ENCODE measurements at places on chromosomes 2 and 18.

- DNase-seq, result no peak
Measured at GRCh38 chr18:13465124-13465446, 246.5 kb downstream of the LDLRAD4 start.

DNA sequence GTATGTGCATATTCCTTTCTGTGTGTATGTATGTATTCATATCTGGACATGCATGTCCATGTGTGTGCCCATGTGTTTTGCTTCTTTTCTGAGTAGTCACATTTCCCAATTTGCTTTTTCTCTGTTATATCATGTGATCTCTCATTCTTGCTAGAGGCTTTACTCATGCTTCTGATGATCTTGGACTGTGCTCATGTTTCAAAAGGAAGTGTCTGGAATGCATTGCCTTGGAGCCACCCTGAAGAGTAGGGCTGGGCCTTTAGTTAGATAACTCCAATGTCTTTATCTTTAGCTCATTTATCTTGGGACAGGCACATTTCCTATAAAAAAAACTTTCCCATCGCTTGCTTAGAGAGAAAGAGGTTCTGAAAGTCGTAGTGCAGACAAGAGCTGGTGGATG is 859.2 kb downstream of the CNTNAP5 start:
- no peak for DNase-seq

DNA sequence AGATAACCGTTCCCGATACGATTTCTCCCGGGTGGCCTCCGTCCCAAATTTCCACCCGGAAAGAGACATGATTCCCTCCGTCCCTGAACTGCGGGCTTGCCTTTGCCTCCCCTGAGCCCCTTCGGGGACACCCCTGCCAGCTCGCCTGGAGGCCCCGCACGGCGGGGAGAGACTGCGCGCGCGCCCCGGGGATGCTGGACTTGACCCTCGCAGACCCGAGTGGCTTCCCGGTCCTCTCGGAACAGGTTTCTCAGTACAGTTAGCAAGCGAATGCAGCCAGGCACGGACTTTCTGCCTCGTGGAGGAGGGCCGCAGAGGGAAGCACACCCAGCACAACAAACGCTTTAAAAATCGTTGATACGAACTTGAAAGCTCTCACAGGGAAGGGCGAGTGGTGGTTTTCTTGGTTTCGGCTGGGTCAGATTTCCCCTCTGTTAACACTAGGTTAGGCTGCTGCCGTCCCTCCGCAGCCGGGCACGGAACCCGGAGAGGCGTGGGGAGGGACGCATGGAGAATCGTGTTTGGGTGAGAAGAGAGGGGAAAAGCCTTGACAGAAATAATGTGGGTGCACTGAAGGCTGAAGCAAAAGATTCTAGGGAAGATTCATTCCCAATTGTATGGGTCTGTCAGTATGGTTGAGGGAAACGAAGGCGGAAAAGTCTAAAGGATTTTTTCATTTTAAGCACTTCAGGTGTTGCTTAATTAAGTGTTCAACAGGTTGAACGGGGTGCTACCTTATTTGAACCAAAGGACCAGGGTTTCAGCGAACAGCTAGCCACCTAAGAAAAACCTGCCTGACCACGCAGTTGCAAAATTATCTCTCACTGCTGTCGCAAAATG is 916 bp downstream of the TNFRSF11A start:
- DNase-seq, result no peak

DNA sequence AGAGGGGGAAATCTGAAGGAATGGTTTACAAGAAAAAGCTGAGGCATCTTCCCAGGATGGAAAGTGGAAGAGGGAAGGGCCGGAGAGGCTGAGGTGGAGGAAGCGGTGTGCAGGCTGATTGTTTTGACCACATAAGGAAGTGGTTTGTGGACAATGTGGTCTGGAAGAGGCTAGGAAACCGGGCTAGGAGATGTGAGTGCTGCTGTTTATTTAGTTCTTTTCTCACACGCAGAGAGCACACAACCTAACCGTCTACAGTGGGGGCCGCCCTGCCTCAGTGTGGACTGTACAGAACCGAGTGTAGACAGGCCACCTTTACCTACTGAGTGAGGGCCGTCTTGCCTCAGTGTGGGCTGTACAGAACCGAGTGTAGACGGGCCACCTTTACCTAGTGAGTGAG is 251.7 kb upstream of the PXDN start:
- DNase-seq, result no peak

DNA sequence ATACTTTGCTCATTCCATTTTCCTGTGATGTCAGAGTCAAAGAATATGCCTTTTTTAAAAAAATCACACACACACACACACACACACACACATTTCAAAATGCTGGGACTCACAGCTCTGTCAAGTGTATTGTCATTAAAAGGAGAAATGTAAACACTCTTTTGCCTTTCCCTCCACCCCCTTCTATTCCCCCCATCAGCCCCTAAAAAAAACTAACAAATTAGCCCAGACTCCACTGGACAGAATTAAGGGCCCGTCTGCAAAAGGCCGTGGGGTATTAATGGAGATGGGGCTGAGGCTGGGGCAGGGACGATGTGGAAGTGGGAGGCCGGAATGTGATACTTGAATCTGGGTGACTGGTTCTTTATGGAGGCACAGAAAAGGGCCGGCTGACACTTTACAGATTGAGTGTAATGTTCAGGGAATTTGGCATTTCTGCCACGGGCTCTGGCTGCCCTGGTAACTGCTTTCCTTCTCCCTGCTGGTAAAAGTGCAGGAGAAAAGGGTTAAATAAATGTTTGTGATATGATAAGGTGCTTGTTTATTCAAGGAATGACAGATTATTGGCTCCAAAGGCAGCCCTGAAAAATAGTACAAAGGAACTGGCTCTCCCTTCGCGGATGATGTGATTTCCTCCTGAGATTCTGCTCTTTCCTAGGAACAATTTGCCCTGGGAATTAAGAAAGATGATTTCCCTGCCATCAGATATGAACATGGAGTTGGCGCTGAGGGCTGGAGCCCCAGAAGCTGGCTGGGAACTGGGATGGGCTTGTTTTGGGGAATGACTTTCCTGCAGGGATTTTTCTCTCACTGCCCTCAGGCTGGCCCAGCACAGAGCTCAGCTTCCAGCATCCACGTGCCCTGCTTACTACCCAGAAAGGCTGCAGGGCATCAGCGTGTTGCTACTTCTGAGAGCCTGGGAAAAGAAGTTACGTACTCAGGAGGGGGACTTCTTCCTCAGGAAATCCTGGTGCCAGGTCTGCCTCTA is 52.8 kb upstream of the CTAGE1 start:
- no peak for DNase-seq

DNA sequence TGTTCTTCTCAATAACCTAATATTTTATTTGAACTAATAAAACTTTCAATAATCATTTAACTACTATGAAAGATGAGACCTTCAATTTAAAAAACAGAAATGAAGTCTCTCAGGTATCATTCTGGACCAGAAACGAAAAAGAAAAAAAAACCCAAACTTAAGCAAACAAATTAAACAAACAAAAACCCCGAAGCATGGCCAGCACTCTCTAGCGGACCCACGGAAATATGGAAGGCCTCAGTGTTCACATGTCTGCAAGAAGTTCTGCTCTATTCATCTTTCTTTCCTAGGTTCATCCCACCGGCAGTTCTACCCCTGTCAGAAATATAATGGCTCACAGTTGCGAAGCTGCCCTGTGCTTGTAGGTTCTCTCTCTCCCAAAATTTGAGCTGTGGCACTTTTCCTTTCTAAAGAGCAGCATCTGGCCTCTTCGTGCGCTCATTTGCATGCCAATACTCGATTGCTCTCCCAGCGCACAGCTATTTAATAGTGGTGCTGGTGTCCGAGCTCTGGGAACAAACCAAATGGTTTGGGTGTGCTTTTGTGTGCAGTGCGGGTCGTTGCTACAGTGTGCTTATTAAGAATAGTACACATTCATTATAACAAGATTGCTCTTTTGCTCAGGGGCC is 129.0 kb upstream of the ZEB2 start:
- no peak for DNase-seq

DNA sequence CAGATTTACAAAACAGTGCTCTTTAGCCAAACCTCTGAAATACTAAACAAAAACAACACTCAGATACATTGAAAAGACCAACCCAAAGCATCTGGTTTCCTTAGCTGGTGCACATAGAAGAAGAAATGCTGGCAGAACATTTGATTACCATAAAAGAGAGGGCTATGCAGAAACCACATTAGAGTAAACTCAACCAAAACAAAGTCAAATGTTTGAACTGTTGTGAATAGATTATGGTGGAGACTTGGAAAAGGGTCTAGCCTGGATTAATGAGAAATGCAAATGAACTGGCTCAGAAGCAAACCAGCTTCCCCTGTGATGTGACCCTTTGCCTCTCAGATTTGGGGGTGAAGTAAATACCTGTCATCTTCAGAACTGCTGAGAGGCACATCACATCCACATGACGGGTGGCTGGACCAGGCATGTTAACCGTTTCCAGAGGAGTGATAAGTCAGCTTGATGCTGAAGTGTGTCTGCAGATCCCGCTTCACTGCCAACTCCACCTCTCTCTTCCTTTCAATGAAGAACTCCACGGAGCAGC is 153.0 kb downstream of the NRP2 start:
- DNase-seq, result no peak

DNA sequence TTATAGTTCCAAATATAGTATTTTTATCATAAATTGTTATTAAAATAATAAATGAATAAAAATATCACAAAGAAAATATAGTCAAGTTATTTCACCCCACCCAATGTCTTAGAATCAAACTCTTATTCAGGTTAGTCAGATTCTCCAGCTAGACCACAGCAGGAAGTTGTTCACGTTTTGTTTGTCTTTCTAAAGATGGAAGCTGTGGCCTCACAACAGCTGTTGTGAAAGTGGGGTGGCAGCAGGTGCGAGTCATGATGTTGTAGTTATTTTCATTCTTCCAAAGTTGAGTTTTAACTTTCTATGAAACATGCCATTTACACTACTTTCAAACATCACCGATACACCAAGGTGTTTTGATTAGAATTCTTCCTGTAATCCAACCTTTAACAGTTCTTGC is 272.9 kb downstream of the SLC8A1 start:
- no peak for DNase-seq

- DNase-seq, result no peak
Measured at GRCh38 chr2:162086904-162087303, 12.9 kb upstream of the DPP4 start.

DNA sequence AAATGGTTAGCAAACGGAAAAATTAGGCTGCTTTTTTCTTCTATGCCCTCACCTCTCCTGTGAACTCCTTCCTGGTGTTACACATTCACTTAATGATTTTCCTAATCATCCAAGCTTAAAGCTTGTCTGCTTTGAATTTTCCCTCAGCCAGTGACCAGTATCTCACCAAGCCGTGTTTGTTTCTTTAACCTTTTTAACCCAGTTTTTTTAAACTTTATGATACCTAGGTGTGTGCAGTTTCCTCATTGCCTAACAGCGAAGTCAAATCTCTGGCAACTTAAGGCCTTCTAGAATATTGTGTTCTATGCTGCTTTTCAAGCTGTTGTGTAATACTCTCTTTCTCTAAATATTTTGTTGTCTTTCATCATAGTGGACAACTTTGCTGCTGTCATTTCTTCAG is 113.0 kb downstream of the PIK3C3 start:
- no peak for DNase-seq

DNA sequence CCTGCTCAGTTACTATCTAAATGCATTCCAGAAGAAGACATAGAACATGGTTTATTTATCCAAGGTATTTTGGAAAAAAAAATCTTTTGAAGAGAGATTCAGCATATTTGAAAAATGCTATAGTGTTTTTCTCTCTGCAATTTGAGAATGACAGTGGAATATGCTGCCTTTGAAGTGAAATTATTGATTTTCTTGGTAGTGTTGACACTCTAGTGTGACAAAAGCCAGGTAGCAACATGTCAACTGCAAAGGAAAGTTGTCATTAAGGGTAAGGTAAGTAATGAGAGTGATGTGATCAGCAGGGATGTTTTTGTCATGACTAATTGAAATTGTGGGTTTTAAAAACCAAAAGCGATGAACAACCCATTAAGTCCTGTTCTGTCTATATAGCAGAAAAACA is 1387.1 kb upstream of the TMEFF2 start:
- DNase-seq, result no peak

- peak; percentile 55 for DNase-seq
Measured at GRCh38 chr18:79497638-79498081, 101.9 kb downstream of the NFATC1 start.
